Activated T-helper 1 cell treated with anti-CD3 and anti-CD28 coated beads, Interleukin-2, amount 50 U/mL, for 16 hours (primary cell): ENCODE measurements at places on chromosomes 6 and 20.

- DNase-seq = no peak
These were observed 150.4 kb upstream of the CCN2 start for GRCh38 chr6:132101535-132101934.

GRCh38 chr6:107741191-107741680 lies 82.9 kb downstream of the SCML4 start:
- DNase-seq = no peak

GRCh38 chr6:10956776-10957175 lies 69.9 kb downstream of the SYCP2L start:
- no peak for DNase-seq

GRCh38 chr6:44960898-44961297 lies 367.2 kb upstream of the RUNX2 start:
- DNase-seq = no peak

DNA sequence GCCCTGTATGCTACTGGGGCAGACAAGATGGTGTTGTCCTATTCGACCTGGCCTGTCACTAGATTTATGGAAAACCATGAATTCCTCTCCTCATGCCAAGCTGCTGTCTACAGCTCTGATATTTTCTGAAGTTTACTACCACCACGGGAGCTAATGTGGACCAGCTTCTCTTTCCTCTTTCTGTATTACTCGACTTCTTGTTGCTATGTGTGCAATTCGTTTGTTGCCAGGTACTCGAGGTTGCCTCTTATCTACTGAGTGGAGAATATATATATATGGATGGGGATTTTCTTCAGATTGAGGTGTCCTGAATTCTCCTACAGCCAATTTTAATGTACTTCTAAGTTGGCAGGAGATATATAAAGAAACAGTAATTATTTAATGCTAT lies 34.7 kb downstream of the MAN1A1 start:
- DNase-seq = no peak

GRCh38 chr6:36113049-36113448 lies 17.3 kb upstream of the MAPK13 start:
- DNase-seq = no peak

GRCh38 chr20:15865553-15865952 lies 707.7 kb downstream of the KIF16B start:
- DNase-seq = no peak

GRCh38 chr6:33827546-33828451 lies 24.0 kb upstream of the MLN start:
- DNase-seq = no peak

- DNase-seq = peak; percentile 39
These were observed 23.8 kb upstream of the BNIP5 start for GRCh38 chr6:36360241-36361054.

DNA sequence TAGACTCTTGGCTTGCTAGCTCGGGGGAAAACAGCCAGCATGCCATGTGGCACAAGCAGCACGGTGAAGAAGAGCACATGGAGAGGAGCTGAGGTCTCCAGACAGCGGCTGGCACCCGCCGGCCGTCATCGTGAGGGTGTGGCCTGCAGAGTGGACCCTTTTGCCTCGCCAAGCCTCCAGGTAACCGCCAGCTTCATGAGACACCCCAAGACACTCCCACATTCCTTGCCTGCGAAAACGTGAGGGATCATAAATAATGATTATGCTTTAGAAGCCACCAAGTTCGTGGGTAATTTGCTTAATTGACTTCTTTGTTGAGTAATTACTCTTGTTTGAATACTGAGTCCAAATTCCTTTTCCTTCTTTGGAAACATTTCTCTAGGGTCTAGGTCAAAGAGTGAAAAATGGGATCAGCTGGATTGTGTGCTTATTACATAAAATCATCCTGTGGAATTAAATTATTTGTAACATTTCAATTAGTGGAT lies 23.2 kb downstream of the FAM50B start:
- DNase-seq = no peak

DNA sequence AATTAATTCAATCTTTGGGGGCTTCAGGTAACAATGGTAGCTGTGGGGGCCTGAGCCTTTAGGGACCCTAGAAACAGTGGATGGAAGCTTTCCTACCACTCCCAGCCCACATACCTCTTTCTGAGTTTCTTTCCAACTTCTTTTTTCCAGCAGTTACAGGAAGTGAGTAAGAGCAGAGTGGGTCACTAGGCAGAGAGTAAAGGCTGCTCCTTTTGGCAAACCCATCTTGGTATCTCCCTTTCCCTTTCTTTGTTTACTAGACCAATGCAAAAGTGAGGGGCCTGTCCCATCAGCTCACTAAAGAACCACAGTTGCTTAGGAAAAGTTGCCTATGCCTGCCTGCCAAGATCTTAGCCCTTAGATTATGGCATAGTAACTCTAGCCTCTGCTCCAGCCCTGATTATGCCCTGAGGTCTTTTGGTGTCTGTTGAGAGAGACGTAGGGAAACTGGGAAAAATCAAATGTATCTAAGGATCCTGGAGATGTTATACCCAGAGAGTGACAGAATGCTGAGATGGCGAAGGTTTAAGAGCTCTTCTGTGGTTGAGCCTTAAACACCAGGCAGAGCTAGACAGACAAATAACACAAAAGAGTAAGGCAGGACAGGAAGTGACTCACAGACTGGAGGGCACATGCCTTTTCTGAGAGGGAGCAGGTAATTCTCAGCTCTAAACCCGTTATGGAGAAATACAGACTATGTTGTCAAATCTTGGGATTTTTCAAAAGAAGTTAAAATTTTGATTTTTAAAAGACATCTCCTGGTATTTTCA lies 31.3 kb downstream of the TRMT6 start:
- DNase-seq = no peak

DNA sequence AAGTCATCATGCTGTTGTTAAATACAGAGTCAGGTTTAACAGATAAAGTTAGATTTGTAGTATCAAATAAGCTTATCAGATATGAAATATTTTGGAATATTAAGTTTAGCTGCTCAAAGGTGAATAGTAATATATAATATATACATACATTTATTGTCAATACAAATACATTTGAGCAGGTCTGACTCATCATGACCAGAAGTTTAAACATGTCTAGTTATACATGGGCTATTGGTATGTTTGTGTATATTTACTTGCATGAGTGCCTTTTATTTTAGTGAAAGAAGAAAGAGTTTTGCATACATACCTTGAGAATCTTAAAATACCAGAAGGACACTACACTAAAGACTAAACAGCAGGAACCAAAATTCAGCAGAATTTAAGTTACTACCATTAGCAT lies 76.8 kb downstream of the BMP5 start:
- no peak for DNase-seq

- DNase-seq = no peak
These were observed 61.2 kb downstream of the SOD2 start for GRCh38 chr6:159631886-159632285.

- no peak for DNase-seq
These were observed 770 bp downstream of the KIF3B start for GRCh38 chr20:32278199-32278643.

GRCh38 chr20:20428067-20428466 lies 60.2 kb downstream of the INSM1 start:
- no peak for DNase-seq

GRCh38 chr6:120211955-120212792 lies 862.6 kb upstream of the MAN1A1 start:
- no peak for DNase-seq

DNA sequence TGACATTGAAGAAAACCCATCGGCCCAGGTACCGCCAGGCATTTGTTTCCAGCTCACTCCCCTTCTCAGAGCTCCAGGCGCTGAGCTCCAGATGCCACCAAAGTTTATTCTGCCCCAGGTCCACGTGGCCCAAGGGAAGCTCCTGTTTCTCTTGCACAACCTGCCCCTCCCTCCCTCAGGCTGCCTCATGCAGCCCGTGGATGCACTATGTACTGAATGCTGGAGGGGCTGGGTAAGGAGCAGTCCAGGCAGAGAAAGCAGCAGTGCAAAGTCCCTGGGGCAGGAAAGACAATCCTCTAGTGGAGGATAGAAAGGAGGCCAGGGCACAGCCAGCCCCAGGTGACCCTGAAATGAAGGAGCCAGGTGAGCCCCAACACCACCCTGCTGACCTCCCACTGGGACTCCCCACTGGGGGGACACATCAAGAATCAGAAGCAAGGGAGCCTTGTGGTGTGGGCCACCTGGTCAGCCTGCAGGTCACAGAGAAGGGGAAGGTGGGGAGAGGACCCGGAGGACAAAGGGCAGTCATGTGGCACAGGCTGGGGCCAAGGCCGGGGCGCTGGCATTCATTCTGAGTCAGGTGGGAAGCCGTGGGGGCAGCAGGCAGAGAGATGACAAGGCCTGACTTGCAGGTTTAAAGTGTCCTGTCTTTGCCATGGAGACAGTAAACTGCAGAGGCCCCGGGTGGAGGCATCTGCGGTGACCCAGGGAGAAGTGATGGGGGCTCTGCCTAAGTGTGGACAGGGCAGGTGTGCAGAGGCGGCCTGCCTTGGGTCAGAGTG lies 230.1 kb downstream of the PREX1 start:
- no peak for DNase-seq

DNA sequence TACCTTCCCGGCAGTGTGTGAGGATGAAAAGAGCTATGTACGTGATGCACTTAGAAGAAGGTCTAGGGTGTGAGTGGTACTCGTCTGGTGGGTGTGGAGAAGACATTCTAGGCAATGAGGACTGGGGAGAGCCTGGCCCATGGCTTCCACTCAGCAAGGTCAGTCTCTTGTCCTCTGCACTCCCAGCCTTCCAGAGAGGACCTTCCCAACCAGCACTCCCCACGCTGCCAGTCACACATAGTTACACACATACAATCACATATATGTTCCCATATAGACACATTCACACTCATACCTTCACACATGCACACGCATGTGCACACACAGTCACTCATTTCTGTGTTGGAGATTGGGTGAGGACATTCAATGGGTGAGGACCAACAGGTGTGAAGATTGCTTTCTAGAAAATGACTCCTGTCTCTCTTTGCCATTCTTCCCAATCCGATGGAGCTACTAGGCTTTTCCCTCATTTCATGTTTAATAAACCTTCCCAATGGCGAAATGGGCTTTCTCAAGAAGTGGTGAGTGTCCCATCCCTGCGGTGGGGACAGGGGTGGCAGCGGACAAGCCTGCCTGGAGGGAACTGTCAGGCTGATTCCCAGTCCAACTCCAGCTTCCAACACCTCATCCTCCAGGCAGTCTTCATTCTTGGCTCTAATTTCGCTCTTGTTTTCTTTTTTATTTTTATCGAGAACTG lies 30.4 kb downstream of the SRSF3 start:
- no peak for DNase-seq

DNA sequence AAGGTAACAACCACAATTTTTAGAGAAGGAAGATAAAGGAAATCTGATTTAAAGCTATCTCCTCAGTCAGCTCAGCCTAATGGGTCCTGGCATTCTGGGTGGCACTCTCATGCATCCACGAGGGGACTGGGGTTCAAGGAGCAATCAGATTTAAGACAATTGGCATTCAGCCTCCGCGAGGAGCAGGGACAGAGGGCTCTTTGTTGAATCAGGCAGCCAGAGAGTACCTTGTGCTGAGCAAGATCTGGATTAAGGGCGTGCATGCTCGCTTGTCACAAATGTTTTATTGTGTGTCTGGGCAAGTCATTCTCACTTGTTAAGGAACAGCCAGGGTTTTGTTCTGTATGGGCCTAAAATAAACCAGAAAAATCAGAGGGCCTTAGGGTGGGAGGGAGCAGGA lies 475.3 kb upstream of the NRSN1 start:
- DNase-seq = no peak

GRCh38 chr20:54980103-54980960 lies 504.9 kb downstream of the DOK5 start:
- DNase-seq = no peak

DNA sequence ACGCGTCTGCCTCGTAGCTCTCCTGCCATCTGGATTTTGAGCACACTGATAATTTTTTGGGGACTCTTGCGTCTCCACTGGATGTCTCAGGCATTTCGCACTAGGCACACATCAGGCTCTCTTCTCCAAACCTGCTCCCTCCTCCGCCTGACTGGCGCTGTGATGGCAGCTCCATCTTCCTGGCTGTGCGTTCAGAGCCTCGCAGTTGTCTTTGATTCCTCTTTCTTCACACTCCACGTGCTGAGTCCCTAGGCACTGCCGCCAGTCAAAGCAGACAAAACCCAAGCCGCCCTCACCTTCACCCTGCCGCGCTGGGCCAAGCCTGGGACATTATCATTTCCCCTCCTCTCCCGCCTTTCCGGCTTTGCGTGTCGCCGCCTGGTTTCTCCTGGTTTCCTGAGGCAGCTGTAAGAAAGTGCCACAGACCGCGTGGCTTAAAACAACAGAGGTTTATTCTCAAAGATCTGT lies 778 bp downstream of the PSMG4 start:
- DNase-seq = no peak

DNA sequence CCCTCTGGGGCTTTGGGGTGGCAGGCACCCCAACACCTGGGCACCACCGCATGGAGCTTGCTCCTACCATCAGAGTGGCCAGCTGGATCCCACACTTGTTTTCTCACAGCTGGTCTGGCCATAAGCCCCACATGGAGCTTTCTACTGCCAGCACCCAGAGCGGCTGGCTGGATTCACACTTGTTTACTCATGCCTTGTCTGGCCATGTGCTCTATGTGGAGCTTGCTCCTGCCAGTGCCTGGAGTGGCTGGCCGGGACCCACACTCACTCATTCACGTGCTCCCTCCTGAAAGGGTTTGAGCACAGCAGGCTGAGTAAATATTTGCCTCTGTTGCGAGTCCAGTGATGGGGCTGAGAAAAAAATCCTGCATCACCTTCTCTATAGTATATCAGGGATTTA lies 487.0 kb downstream of the CD109 start:
- DNase-seq = no peak

DNA sequence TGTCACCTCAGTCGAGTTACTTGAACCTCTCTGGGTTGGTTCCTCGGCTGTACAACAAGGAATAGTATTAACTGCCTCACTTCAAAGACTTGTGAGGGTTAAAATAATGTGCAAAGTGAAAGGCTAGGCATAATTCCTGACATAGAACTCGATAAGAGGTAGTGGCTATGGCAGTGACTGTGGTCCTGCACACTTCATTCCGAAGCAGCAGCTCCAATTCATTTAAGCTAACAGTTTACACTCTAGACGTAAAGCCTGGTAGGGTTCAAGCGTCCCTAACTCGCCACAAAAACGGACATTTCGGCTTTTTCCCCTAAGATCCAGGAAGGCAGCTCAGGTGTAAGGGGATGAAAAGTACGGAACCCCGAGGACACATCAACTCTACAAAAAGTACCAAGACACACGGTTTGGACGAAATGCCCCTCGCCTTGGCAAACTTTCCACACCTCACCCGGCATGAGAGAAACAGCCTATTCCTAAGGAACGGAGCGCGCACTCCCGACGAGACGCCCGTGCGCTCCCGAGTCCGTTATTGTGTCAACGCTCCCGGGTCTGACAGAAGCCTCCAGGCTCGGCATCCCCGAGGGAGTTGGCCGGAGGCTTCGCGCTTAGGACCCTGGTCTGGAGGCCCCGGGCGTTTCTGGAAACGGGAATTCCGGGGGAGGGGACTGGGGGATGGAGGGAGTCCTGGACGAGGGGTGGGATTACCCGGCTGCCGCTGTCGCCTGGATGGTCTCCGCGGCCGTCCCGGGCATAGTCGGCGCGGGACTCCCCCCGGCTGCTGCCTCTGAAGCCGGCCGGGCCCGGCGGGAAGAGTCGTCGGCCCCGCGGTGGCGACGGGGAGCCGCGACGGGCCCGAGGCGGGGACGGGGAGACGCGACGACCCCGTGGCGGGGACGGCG lies 937 bp downstream of the ZNF318 start:
- no peak for DNase-seq
